ENCODE measurements at places on chromosomes 2 and 18. TPM values are rescaled to one million over a fixed set of nuclear protein-coding genes. Genes with fewer than 3 reads are reported as not detected.
A peak's percentile ranks its signal among the peaks of the same experiment; 100 is the strongest.

DNA sequence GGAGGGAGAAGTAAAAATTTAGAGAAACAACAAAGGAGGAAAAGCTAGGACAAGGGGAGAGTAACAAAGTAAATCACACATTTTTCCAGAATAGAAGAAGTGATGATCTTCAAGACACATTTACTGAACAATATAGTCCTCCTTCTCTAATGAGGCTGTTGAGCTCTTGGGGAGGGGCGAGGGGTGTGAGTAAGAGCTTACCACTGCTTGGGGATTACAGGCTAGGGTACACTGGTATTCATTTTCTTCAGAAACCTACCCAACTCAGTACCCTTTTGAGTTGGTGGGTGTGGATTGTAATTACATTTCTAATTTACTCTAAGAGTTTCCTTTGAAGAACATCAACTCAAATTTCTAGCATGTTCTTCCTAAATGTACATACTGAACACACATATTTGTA, 157.7 kb upstream of the ZFP36L2 start:
- no peak for DNase-seq

GRCh38 chr2:226794751-226795171, 4.9 kb downstream of the IRS1 start:
- DNase-seq, result no peak

- DNase-seq, result no peak
Measured at GRCh38 chr18:23532848-23533247, 29.5 kb downstream of the RMC1 start.

DNA sequence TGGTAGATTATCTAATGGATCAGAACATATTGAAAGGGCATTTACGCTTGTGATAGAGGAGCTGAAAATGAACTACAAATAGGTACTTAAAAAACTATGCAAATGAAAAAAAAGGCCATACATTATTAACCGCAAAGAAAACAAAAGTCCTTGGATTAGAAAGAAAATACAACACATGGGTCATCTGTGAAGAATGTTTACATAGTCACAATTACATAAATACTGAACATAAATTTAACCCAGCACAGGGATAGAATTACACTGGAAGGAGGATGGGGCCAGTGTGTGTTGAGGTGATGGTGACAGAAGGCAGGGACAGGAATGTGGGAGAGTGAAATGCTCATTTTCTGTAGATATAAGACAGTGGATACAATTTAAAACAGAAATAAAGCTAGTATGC, 6.6 kb downstream of the NTSR2 start:
- DNase-seq, result no peak

DNA sequence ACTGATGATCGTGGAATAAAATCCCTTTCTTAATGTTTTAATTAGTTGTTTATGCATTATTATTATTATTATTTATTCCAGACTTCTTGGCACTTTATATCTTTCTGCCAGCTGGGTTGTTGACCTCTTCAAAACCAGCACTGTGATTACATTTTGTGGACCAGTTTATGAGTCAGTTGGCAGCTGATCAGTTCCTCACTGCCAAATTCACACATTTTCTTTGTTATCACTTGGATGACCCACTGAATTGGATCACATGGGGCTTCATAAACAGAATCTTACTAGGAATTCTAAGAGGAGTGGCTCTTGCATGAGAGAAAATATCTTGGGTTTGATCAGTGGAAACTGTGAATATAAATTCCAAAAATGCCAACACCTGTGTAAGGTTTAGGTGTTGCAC, 321.8 kb upstream of the SPRED2 start:
- no peak for DNase-seq

DNA sequence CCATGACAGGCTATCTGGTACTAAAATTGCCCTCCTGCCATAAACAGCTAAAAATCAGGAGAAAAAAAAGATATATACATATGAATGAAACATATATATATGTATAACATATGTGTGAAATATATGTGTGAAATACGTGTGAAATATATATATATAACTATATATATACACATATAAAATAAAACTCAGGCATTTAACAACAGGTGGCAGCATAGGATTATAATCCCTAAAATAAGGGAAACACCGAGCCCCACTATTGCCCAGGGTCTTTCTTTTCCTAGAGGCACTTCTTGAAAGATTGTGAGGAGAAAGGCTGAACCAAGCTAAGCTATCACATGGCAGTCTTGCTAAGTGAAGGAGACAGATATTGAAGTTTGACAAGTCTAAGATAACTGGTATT, 65.9 kb upstream of the CYTIP start:
- no peak for DNase-seq

NR4A2 gene
- total RNA-seq, result 7.5 TPM

- DNase-seq, result no peak
Measured at GRCh38 chr18:68181956-68182355, 533.0 kb downstream of the TMX3 start.

DNA sequence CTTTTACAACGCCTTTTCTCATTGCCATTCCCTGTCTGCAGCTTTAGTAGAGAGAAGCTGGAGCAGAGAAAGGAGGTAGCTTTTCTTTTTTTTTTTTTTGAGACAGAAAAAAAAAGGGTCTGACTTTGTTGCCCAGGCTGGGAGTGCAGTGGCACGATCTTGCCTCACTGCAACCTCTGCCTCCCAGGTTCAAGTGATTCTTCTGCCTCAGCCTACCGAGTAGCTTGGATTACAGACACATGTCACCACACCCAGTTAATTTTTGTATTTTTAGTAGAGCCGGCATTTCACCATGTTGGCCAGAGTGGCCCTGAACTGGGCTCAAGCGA, 25.0 kb upstream of the ACSL3 start:
- DNase-seq, result no peak

- no peak for DNase-seq
Measured at GRCh38 chr18:76562286-76563122, 67.5 kb upstream of the ZNF516 start.

GRCh38 chr2:199042660-199043379, 414.9 kb downstream of the SATB2 start:
- no peak for DNase-seq

ANKRD29 gene
- not detected for total RNA-seq

DNA sequence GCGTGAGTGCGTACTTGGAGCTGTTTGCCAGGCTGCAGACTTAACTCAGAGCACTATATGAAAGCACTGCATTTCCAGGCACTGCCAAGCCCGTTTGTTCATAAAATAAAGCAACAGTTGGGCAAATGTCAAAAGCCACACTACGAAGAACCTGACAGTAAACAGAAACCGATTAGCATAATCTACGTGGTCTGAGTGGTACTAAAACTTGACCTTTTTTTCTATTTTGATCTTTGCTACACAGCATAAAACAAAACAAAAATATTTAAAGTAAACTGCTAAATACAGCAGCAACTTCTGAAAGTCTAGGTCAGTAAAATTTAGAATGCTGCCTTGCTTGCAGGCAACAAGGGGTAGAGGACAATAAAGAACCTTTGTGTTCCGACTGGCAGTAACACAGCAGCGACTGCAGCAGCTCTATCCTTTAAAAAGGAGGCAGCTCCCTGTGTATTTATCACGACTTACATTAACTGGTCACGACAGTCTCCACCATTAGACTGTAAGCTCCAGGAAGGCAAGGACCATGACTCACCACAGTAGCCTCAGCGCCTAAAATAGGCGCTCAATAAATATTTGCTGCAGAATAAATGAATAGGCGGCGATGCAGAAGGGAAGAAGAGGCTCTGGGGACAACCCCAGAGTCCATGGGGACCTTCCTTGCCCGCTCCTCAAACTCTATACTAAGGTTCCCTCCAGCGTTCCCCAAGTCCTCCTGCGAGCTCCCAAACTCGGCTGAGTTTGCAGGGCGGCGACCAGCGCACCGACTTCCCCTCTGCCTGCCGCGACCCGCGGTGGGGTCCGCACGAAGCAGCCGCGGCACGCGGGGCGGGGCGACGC, 902 bp downstream of the SS18 start:
- DNase-seq, result peak; percentile 16

- DNase-seq, result no peak
Measured at GRCh38 chr2:160909781-160910242, 250.4 kb upstream of the TANK start.

FAM117B gene
- 22.5 TPM for total RNA-seq

IL1RL2 gene
- not detected for total RNA-seq

ANKRD62 gene
- total RNA-seq, result not detected

DNA sequence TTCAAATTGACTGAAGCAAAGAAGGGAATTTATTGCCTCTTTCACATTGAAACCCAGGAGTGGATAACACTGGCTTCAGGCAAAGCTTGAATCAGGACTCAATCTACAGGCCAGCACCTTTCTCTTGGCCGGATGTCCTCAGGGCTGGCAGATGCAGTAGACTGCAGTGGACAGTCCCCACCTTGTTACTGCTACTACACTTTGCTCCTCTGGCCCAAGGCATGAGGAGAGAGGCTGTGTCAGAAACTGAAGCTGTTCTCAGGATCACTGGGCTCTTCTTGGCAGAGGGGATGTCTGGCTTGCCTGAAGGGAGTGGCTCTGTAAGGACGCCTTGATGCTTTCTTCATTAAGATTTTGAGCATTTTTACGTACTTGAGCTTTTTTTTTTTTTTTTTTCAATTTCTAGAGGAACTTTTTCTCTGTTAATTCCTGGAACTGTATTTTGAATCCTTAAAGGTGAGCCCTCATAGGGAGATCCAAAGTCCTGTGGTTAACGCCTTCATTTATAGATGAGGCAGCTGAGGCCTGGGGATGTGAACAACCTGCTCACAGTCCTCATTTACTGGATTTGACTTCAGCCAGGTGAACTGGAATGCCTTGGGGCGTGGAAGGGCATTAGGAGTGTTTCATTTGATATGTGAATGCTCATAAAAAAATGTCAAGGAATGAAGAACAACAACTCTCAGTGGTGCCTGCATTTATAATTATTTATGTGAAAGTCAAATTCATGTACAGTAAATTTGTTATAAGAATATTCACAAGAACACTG, 36.6 kb downstream of the CASP10 start:
- DNase-seq, result no peak

DNA sequence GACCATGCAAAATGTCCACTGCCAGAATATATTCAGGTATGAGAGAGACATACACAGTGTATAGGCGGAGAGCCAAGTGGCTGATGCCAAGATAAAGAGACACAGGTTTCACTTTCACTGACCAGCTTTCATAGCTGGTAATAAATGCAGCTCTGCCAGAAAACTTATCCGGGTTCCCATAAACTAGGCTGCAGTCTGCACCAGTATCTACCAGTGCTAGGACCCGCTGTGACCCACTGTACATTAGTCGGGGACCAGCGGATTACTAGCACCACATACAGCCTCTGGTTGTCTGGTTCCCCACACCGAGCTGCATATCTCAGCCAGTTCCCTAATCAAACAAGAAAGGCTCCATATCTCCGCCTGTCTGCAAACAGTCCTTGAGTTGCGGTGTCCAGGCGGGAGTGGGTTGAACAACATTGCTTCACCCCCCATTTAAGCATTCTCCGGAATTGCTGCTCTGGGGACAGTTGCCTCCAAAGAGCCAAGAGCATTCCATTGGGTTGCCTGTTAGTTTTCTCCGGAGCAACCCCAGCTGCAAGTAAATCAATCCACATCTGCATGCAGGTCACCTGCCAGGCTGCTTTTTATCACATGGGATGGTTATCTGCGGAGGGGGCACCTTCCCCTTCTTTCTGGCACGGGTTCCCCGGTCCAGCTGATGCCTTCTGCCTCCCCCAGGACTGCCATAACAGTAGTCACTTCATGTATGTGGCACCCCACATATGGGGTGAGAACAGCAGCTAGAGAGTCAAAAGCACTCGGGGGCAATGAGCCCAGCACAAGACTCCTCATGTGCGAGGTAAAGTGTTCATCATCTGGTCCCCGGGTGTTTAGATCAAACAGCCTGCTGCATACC, 18.0 kb upstream of the KLHL23 start:
- DNase-seq, result no peak

BOLL gene
- total RNA-seq, result not detected

CYTIP gene
- total RNA-seq, result 130 TPM

POTEJ gene
- not detected for total RNA-seq

DNA sequence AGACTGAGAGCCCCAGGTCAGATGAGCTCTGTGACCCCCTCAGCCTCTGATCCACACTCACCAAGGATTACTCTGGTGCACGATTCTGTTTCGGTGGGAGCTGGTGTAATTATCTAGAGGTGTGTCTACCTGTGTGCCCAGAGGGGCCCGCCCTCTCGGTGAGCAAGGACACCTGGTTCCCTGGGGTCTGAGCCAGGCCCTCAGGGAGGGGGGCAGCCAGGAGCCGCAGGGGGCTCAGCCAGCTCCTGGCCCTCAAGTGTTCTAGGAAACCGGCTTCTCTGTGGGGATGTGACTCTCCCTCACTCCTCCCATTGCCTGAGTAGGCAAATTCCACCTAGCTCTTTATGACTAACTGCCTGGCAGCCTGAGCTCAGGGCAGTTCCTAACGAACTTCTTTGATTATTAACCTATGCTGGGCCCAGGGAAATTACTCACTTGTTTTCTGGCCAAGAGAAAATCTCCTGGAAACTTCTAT, 17.4 kb downstream of the AGAP1 start:
- DNase-seq, result no peak

PROC gene
- not detected for total RNA-seq

- DNase-seq, result no peak
Measured at GRCh38 chr2:108918941-108919341, 70.1 kb downstream of the EDAR start.

- DNase-seq, result peak; percentile 43
Measured at GRCh38 chr2:100427627-100428258, 10.3 kb upstream of the CHST10 start.

- no peak for DNase-seq
Measured at GRCh38 chr2:200193331-200193730, 113.2 kb upstream of the SPATS2L start.

SCN2A gene
- not detected for total RNA-seq

DNA sequence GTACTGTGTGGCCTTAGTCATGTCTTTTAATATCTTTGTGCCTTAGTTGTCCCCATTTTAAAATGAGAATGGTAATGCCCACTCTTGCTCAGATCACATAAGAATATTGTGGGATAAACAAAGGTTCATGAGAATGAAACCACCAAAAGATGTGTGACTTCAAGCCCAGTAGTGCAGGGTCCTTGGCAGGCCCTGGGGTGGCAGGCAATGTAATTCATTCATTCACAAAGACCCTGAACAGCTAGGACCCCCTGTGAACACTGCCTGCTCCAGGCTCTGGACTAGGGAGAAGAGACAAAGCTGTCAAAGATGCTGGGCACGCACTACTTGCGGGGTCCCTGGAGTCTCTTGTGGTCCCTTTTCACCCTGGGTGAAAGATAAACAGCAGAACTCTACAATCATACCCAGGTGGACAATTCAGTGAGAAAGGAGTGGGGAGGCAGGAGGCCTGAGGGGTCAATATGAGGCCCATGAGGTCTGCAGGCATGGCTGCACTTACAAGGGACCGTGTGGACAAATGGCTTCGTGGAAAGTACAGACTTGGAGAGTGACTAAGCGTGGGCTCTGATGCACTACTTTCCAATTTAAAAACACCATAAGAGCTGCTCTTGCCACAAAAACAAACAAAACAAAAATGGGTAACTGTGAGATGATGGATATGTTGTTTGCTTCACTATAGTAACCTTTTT, 136.1 kb downstream of the SMAD7 start:
- peak; percentile 6 for DNase-seq

- DNase-seq, result no peak
Measured at GRCh38 chr2:41496908-41497307, 550.9 kb upstream of the PKDCC start.

SPTBN1 gene
- 83.2 TPM for total RNA-seq

- DNase-seq, result no peak
Measured at GRCh38 chr18:13613591-13614501, 112.5 kb downstream of the FAM210A start.
